ENCODE measurements at places on chromosomes 12 and 14.

GRCh38 chr14:50222055-50222613, 9.2 kb downstream of the SOS2 start:
- DNase-seq, result no peak

DNA sequence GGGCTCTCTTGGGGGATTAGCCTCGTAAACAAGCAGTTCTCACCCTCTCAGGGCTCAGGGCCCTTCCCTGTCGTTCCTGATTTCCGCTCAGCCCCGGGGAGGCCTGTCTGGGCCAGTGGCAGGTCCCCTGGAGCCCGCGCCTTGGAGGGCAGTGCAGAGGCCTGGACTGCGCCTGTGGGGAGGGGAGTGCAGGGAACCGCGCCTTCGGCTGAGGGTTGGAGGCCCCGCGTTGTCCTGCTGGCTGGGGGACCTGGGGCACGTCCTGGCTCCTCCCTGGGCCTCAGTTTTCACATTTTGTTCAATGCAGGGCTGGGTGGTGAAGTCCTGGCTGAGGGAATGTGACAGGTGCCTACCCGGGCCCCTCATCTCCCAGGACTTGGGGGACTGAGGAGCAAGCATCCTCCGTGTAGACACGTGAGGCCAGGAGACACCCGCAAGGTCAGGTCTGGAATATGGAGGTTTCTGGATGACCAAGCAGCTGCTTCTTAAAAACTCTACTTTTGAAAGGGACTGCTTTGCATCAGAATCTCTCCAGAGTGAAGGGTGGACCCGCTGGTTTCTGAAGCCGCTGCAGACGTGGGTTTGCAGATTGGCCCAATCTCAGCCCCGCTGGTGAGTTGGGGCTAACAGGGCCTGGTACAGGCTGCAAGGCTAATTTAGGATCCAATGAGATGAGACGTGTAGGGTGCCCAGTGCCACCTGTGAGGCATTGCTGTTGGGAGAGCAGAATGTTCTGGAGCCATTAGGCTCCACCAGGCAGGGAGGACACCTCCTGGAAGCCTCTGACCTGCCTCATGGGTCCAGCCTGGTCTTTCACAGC, 80.2 kb downstream of the KIF26A start:
- peak; percentile 3 for DNase-seq

DNA sequence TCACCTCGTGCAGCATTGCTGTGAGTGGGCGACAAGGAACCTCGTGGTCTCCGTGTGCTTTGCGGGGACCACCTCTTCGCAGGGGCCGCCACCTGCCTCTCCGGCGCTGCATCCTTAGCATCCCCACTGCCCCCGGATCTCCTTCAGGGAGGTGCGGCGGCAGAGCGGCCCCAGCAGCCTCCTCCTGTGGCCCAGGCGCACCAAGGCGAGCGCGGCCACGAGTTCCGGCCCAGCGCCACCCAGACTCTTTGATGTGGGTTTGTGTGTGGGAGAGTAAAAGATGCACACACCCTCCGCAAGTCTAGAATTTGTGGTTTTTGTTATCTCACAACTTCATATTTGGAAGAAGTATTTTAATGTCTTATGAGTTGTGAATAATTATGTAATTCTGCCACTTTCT, 118.8 kb upstream of the DIO3 start:
- no peak for DNase-seq

GRCh38 chr14:73710737-73711136, 3.4 kb downstream of the PNMA1 start:
- no peak for DNase-seq

GRCh38 chr12:60148109-60148508, 552.3 kb downstream of the SLC16A7 start:
- no peak for DNase-seq

Data from transverse colon (tissue), 4 donors.